ENCODE measurements at places on chromosomes 12 and 14.

- no peak for DNase-seq
Observed at GRCh38 chr12:83690465-83690864, 1003.8 kb downstream of the TMTC2 start.

GRCh38 chr12:89863968-89864367, 155.3 kb upstream of the ATP2B1 start:
- no peak for DNase-seq

GRCh38 chr12:110853836-110854235, 7.0 kb downstream of the CCDC63 start:
- DNase-seq, result no peak

DNA sequence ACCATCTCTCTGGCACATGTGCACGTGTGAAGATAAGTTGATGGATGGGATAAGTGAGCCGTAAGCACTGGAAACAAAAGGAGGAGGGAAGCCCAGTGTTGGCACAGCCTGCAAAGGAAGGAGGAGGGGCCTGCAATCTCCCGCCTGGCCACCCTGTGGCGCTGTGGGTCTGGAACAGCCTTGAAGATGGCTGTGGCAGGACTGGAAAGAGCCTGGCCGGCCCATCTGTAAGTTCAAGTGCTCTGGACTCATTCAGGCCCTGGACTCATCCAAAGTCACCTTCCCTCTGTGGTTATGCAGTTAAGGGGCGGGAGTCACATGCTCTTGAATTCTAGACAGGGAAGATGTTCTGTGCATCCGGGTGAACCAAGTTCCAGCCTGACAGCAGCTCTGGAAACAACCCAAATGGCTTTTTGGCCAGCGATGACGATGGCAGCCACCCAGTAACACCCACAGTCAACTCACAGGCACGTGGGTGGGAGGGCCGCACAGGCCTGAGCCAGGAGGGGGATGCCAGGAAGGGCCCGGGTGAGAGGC, 50.4 kb downstream of the CHGA start:
- DNase-seq, result no peak

DNA sequence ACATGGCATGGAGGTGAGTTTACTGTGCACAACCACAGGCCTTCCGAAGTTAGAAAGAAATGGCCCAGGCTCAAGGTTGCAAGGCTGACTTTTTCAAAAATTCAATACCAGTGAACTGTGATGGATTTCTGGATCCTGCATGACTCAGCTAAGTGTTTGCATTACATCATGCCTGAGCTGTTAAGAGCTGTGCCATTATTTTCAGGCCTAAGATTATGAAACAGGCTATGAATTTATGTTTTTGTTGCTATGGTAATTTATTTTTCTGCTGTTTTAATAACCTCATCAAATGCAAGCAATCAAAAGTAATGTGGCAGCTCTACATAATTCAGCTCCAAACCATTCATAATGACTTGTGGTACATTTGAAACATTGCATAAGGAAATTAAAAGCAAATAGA, 457.7 kb upstream of the TMEM132C start:
- DNase-seq, result no peak

DNA sequence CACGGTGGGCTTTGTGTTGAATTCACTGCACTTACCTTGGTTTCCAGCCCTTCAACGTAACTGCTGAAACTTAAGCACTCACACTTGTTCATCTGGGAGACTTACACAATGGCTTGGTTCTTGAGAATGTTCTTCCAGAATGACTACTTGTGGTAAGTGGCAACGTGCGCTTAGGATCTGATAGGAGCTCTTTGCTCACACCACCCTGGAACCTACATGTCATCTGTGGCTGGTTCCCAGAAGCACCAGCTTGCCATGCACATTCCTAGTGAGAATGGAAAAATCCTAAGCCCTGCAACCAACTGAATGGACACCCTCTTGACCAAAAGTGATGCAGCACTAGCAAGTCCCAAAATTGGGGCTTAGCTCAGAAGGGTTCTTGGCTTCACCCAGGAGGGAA, 59.0 kb upstream of the FAM181A start:
- DNase-seq, result no peak

DNA sequence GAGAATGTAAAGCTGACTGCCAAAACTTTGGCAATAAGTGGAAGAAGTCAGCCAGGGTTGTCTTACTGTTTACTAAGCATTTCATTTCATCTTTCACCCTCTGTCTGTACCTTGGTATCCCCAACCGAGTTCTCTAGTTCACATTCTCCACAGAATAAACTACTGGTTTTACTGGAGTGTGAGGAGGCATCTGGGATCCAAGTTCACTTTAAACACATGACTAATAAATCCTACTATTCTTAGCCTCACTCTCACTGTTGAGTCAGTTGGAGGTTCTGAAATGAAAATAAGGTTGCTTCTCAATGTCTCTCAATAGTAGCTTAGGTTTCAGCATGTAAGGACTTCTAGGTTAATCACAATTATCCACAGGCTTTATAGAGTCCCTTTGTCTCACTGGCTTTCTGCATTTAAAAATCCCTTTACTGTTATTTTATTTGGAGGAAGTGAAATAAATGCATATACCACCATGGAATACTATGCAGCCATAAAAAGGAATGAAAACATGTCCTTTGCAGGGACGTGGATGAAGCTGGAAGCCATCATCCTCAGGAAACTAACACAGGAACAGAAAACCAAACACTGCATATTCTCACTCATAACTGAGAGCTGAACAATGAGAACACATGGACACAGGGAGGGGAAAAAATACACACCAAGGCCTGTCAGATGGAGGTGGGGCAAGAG, 95.8 kb downstream of the EPS8 start:
- DNase-seq, result no peak

GRCh38 chr12:100793182-100793581, 1.4 kb upstream of the ANO4 start:
- DNase-seq, result no peak

All from NCI-H187 treated with DMSO at 0.1 percent for 48 hours (cell line).